Bronchial smooth muscle cell (primary cell): ENCODE measurements at places on chromosomes 13 and 19. TPM values are rescaled to one million over a fixed set of nuclear protein-coding genes. Genes with fewer than 3 reads are reported as not detected.

EDNRB gene
- total RNA-seq = 46.2 and 62.6 TPM in 2 replicates

SSC5D gene
- 3.9 and 13.1 TPM in 2 replicates for total RNA-seq

KLK12 gene
- not detected in 2 replicates for total RNA-seq

FUT3 gene
- total RNA-seq = not detected in 2 replicates

MYO16 gene
- under 0.01 and 0.16 TPM in 2 replicates for total RNA-seq

ICAM4 gene
- 2.7 and 5.7 TPM in 2 replicates for total RNA-seq

CCDC8 gene
- 40.5 and 50.6 TPM in 2 replicates for total RNA-seq
